ENCODE measurements at places on chromosomes 1 and 21.

DNA sequence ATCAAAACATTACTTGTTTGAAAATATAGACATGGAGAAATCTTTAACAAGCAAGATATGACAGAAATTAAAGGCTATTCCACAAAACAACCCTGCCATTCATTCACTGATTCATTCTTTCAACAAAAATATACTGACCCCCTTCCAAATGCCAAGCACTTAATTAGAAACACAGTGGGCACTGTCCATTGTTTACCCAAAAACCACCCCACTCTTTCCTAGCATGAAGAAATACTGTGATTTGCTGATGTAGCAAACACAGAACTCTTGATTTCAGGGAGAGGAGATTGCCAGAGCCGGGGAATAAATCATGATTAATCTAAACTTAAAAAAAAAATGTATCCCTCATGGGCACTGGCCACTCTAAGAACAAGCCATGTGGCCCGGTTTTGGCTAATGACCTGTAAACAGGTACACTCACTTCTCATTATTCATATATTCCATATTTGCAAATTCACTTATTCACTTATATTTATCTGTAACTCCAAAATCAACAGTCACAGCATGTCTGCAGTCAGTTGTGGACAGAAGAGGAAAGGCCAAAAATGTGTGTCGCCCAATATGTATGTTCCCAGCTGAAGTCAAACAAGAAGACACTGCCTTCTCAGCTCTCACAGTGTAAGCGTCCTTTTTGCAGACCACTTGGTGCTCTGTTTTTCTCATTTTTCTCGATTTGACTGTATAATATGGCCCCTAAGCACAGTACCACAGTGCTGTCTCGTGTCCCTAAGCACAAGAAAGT, 133.1 kb downstream of the SMYD3 start:
- DNase-seq = no peak

- no peak for DNase-seq
These were observed at the start of gene PDZK1 for GRCh38 chr1:145707183-145707867. PDZK1 (minus strand) TSS chr1:145707368; CDS start chr1:145688021, 19,347 bp downstream.

- no peak for DNase-seq
These were observed 221.3 kb downstream of the PBX1 start for GRCh38 chr1:164780111-164780812.

DNA sequence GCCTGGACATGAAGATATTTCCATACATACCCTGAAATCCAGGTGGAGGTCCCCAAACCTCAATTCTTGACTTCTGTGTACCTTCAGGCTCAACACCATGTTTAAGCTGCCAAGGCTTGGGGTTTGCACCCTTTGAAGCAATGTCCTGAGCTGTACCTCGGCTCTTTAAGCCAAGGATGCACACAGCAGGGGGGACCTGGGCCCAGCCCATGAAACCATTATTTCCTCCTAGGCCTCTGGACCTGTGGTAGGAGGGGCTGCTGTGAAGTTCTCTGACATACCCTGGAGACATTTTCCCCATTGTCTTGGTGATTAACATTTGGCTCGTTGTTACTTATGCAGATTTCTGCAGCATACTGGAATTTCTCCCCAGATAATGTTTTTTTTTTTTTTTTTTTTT, 184.3 kb upstream of the RGS18 start:
- no peak for DNase-seq

DNA sequence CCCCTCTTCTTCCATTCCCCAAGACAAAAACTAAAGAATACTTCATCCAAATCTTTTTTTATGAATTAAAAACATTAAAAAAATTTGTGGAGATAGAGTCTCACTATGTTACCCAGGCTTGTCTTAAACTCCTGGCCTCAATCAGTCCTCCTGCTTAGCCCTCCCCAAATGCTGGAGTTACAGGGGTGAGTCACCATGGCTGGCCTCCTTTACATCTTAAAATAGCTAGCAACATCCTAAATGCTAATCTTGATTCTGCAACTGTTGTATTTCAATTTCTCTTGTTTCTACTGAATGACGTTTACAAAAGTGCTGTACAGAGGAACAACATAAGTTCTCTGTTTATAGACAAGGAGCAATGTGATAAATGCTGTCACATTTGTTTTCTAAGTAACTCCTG, 483.5 kb downstream of the ADGRL2 start:
- DNase-seq = no peak

- DNase-seq = no peak
These were observed 15.4 kb downstream of the NPPA start for GRCh38 chr1:11831945-11832725.

- DNase-seq = no peak
These were observed 31.7 kb upstream of the LAX1 start for GRCh38 chr1:203733009-203733863.

DNA sequence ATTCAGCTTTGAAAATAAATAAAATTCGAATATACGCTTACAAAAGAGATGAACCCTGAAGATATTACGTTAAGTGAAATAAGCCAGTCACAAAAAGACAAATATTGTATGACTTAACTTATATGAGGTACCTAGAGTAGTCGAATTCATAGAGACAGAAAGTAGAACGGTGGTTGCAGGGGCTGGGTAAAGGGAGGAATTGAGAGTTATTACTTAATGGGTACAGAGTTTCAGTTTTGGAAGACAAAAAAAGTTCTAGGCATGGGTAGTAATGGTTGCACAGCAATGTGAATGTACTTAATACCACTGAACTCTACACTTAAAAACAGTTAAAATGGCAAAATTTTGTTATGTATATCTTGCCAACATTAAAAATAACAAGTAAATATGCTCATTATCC, 48.6 kb upstream of the ZNHIT6 start:
- no peak for DNase-seq

GRCh38 chr21:43361493-43362296, 65.2 kb downstream of the SIK1 start:
- no peak for DNase-seq

- DNase-seq = no peak
These were observed 1.9 kb downstream of the SH3BGR start for GRCh38 chr21:39453571-39454179.

- DNase-seq = no peak
These were observed 1.6 kb downstream of the UBASH3A start for GRCh38 chr21:42405064-42406013.

- DNase-seq = peak; percentile 62
These were observed 174.5 kb downstream of the DENND1B start for GRCh38 chr1:197600751-197601150.

DNA sequence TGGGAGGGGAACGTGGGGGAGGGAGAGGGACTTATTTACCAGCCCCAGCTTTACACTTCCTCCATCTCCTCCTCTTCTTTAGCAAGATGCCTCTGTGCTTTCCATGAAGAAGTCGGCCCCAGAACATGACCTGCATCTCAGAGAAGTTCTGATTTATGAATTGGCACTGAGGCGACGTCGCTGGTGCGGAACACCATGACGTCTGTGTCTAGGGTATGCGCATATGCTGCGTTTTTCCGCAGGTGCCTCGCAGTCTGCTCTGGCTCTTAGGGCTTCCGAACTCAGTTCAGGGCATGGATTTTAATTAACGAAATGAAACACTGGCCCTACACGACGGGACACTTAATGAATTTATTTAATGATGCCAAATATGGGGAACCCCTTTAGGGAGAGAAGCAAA, 510.3 kb downstream of the SMYD3 start:
- DNase-seq = no peak

DNA sequence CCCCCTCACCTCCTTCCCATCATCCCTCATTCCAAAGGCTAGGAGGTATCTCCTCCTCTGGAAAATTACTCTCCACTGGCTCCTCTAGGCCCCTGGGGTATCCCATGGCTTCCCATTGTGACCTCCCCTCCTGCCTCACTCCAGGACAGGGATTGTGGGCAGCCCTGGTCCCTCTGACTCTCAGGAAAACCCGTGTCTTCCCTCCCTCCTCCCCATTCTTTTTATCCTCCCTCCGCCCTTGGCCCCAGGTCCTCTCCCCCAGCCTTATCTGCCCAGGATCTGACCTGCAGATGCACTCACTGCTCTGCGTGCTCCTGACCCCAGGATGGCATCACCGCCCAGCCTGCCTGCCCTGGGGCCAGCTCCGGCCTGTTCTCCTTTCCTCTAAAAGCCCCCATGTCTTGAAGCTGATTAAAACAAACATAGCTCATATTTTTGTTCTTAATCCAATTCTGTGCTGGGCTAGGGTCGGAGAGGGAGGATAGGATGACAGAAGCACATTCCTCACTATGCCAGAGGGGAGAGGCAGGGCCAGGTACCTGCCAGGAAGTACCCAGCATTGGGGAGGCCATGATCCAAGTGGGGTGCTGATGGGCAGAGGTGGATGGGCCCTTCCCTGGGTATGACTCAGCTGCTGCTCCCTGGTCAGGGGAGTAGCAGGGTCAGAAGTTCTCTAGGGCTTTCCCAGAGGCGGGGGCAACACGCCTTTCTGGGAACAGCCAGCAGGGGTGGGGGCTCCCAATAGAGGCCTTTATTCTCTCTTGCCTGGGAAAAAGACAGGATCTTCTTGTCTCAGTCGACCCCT, 13.8 kb upstream of the UBL4B start:
- DNase-seq = no peak

DNA sequence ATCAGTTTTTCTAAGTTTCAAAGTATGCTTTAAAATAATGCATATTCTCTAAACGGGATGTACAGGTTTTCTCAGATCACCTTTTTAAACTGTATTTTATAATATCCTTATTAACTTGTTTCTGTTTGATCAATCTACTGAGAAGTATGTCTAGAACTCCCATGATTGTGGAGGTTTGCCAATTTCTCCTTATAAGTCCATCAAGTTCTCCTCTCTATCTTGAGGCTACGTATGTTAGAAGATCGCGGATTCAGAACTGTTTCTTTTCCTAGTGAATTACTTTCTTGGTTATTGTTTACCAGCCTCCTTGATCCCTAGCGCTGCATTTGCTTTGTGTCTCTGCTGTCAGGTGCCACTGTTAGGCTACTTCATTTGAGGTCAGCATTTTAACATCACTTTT, 89.2 kb downstream of the NPHP4 start:
- DNase-seq = no peak

DNA sequence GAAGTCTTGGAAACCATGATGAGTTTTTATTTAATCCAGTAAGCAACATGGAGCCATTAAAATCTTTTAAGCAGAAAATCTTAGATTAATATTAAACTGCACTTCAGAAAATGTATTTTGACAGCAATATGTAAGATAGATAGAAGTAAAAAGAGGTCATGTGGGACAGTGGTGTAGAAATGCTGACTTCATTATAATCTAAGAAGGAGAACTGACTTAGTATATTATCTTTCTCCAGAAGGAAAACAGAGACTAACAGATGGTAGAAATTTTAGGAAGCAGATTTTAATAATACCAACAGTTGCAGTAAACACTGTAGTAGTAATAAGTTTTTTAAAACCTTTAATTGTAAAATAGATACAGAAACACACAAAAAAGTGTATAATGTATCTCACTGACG, 272.9 kb downstream of the TPR start:
- DNase-seq = no peak

GRCh38 chr1:6212193-6212959, 6.5 kb downstream of the RNF207 start:
- DNase-seq = no peak

GRCh38 chr1:41743366-41743765, 175.4 kb downstream of the HIVEP3 start:
- DNase-seq = no peak

DNA sequence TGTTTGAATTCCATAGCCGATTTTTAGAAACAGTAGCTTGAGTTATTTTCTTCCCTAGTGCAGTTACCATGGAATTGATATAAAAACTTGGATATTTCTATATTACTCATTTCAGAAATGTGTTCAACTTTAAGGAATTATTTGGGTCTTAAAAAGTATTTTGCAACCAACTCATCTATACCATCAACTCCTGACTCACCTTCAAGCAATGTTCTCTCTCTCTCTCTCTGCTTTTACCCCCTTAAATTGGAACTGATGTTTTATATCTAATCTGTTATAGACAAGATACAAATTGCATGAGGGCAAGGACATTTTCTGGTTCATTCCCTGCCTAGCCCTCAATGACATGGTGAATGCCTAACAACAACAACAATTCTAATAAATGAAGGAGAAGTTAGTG, 214.7 kb upstream of the NRIP1 start:
- DNase-seq = no peak

DNA sequence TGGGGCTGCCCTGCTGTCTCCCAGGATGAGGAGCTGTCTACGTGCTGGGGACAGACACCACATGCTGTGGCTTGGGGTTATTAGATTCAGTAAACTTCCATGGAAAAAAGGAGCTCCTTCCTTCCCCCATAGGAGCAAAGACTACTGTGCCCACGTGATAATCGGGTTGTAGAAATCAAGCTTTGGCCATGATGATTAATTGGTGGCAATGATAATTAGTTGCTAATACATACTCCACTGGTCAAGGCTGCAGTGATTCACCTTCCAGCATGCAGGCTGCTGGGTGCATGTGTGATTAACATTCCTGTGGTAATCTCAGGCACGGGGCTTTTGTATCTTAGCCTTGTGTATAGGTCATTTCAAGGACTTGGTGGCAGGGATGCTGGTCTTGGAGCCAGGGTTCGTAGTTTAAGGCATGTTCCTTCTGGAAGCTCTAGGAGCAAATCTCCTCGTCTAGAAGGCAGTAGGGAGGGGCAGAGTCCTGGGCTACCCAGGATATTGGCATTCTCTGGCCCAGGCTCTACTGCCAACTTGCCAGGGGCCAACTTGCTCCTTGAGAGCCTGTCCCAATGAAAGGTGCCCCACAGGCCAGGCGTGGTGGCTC, 41.4 kb downstream of the TMCO4 start:
- DNase-seq = no peak

DNA sequence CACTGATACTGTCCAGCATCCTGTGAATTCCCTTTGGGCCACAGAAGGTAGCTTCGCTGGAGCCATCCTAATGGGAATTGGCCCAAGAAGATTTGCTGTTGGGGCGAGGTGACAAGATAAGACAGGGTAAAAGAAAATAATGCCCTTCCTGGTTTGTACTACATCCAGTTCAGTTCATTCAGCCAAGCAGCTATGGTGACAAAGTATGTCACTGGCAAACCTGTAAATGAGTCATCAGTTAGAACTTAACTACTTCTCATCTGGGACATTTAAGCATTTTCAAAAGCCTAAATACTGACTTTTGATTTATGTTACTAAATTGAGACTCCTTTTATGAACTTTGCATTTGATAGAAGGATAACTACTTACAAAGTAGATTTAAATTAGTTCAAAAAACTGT, 54.2 kb downstream of the WDR64 start:
- DNase-seq = no peak

GRCh38 chr1:179087665-179088064, 5.8 kb downstream of the TOR3A start:
- no peak for DNase-seq
